T-helper 1 cell (primary cell): ENCODE measurements at places on chromosomes 12 and 14.

DNA sequence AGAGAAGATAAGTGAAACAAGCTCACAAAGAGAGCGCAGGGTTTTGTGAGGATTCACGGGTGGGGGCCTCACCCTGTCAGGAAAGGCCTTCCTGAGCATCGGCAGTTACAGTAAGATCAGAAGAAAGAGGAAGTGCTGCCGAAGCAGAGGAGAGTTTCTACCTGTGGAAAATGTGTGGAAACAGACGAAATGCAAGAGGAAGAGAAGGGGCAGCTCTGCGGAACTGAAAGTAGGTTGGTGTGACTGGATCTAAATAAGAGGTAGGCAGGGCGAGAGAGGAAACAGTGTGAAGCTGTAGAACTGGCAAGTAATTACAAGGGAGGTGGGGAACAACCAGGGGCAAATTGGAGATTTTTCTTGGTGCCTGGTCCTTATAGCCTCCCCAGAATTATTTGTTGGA is 2.6 kb downstream of the GPR68 start:
- DNase-seq = no peak

DNA sequence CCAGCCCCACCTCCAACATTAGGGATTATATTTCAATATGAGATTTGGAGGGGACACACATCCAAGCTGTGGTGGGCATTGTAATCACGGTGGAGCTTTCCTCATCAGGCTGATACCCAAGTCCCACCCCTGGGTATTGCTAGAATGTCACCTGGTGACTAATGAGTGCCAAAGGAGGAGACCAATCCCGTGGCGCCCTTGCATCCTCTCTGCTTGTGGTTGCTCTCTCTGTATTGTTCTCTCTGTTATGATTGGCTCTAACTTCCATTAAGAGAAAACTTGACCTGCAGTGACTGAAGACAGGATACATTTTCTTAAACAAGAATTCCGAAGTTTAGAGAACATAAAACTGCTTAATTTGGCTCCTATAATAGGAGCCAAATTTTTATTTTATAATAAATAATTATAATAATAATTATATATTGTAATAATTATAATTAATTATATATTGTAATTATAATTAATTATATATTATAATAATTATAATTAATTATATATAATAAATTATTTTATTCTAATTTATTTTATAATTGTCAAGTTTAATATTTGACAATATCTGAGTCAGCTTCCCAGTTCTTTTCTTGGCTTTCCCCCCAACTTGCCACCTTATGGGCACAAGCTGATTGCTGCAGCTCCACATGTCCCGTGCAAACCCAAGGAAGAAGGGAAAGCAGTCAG is 420.1 kb downstream of the DIO2 start:
- no peak for DNase-seq

DNA sequence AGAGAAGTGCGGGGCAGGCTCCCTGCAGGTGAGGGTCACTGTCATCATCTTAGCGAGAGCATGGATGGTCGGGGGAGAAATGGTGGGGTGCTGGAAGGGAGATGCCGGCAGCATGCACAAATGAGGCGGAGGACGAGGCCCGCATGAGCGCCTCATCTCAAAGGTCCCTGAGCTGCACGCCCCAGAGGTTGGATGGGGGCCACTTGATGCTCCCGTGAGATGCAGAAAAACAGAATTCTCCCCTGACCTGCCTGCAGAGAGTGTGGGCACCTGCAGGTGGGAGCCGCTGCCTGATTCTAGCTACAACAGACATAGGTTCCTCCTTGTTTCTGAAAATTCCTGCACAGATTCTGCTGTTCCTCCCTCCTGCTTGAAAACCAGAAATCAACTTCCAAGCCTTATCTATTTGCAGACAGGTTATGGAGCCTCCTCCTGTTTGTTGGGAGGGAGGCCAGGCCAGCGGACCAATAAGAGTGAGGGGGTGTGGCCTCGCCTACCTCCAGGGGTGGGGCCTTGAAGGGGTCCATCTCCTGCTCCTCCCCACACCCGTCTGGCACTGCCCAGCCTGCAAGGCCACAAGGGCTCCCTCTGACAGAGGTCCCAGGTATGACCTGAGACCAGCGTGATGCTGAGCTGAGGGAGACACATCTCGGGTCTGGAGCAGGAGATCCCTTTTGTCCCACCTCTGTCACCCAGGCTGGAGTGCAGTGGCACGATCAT is 67.2 kb downstream of the KDM2B start:
- no peak for DNase-seq

- no peak for DNase-seq
These were observed 89.7 kb downstream of the PTCSC3 start for GRCh38 chr14:36086629-36087395.

GRCh38 chr12:107843351-107844311 is 69.1 kb downstream of the ASCL4 start:
- DNase-seq = no peak

DNA sequence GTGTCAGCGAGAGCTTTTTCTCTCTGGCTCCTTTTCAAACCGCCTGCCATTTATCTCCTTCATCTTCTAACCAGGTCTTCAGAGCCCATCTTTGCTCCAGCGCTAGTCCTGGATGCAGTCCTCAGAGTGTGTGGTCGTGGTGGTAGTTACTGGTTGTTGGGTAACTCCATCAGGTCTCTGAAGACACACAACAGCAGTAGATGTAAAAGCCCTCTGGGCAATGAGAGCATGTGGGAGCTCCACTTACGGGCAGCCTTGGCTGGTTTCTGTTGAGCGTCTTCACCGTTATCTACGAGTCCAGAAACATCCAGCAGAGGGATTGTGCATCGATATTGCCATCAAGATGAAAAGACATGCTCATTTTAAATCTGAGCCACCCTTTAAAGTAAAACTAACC is 61.2 kb downstream of the FBXL14 start:
- DNase-seq = no peak

DNA sequence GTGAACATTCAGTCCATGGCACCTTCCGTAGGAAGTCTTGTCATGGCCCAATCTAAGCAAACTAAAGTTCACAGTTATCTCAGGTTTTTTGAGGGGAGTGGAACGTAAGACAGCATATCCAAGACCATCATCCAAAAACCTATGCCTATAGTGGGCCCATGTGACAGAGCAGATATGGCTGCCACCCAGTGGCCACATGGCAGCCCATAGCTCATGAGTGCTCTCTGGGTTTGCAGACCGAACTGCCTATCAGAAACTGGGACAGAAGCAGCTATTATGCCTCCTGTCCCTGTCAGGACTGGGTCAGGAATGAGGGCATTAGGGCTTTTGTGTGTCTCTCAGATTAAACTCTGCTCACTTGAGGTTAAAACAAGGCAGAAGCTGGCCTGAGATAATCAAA is 503.7 kb downstream of the NRXN3 start:
- no peak for DNase-seq

DNA sequence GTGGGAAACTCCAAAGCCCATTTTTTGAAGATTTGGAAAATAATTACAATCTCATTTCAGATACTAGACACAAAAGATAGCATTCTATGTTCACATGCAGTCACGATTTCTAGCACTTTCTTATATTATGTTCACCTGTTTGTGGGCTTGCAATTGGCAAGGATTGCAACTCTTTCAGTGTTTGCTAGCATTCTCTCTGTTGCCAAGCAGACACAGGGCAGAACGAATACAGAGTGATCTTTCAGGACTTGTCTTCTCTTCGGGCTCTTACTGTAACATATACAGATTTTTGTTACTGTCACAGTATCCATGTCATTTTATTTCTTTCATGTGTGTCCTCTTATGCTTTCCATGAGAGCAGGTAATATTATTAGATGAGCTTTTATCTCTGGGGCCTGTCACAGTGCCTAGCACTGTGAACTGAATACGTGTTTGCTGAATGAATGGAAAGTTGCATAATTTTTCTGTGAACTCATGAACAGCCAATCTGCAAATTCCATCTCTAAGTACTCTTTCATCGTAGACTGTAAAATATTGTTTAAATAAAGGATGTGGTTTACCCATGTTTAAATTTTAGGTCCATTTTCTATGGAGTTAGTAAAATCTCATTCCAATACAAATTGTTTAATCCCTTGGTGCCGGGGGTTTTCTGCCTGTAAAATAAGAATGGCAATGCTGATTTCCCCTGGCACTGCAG is 105.1 kb downstream of the BMP4 start:
- DNase-seq = no peak

GRCh38 chr12:14614704-14615121 is 47.0 kb upstream of the PLBD1 start:
- no peak for DNase-seq

DNA sequence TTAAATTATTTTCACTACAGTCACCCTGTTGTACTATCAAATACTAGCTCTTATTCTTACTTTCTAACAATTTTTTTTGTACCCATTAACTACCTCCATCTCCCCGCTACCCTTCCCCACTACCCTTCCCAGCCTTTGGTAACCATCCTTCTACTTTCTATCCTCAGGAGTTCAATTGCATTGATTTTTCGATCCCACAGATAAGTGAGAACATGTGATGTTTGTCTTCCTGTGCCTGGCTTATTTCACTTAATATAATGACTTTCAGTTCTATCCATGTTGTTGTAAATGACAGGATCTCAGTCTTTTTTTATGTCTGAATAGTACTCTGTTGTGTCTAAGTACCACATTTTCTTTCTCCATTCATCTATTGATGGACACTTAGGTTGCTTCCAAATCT is 117.8 kb downstream of the FIGNL2 start:
- no peak for DNase-seq

DNA sequence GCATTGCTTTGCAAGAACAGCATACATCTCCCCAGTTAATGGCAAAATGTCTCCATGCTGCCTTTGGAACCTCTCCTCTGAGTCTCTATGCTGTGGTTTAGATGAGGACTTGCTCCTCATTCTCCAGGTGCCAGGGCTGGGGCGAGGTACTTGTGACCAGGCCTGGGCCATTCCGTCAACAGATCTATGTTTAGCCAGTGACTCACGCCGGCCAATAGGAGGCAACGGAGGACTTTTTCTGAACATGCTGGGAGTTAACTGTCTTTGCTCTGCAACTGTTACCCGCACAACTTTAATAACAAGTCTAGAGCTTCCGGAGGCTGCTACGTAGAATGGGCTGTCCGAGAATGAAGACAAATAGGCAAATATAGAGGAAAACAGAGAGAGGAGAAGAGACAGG is 214.2 kb downstream of the GLT1D1 start:
- DNase-seq = no peak

GRCh38 chr14:104148433-104149277 is 10.3 kb downstream of the KIF26A start:
- no peak for DNase-seq

- DNase-seq = no peak
These were observed 44.9 kb downstream of the ADCK1 start for GRCh38 chr14:77844802-77845201.

- peak; percentile 17 for DNase-seq
These were observed 1.2 kb downstream of the ZBTB25 start for GRCh38 chr14:64502456-64502855.

DNA sequence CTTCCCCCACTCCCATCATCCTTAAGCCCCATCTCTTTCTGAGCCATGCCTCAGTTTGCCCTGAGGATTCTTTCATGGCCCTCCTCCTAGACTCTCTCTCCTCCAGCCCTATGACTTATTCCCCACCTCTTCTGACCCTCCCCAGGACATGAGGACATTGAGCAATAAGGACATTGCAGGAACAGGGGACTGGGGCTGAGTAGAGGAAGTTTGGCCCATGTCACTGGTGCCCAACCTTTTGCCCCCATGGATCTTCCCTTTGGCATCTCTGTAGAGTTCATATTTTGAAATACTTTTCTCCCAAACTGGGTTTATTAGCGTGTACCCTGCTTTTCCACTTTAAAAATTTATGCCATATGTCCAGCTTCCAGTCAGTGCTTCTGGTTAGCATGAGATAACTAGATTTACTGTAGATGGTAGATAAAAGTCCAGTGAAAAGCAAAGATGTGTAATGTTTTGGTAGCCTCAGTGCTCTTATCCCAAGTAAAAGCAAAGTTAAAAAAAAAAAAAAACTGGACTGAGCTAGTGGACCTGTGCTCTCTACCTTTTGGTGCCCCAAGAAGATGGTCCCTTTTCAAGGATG is 6.1 kb upstream of the LRP1-AS start:
- no peak for DNase-seq

DNA sequence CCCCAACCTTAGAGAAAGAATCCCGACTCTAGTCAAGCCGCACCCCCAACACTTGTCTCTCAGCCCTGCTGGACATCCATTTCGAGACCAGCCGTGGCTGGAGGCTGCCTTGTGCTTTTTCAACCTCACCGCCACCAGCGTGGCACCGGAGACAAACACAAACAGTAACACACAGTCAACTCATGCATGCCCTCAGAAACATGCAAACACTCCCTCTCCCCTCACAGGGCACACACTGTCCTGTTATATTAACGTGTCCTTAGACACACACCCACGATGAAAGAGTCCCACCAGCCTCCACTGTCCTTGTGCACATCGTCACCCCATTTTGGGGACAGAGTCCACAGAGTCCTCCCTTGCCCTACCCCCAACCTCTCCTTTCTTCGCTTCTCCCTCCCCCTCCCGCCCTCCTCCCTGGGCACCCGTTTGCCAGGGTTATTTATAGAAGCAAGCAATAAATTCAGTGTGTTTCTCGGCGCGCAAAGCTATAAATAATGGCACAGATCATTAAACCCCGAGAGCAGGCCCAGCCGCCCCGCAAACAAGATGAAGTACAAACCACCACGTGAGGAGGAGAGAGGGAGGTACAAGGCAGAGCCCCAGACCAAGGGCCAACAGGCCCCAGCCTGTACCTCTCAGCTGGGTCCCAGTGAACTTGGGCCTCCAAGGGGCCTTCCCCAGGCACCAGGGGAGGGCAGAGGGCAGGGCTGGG is 27.9 kb downstream of the SMUG1 start:
- no peak for DNase-seq

DNA sequence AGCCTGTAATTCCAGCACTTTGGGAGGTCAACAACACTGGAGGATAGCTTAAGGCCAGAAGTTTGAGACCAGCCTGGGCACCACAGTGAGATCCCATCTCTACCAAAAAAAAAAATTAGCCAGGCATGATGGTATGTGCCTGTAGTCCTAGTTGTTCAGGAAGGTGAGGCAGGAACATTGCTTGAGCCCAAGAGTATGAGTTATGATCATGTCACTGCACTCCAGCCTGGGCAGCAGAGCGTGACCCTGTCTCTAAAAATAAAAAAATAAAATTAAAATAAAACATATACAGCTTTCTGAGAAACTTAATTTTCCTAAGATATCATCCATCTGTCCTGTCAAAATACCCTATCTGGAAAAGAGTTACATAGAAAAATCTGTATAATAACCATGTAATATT is 38.9 kb downstream of the EML5 start:
- no peak for DNase-seq

- DNase-seq = no peak
These were observed 202.1 kb upstream of the KITLG start for GRCh38 chr12:88782351-88782750.
